SK-N-SH (cell line): ENCODE measurements at places on chromosomes 2 and 18.

DNA sequence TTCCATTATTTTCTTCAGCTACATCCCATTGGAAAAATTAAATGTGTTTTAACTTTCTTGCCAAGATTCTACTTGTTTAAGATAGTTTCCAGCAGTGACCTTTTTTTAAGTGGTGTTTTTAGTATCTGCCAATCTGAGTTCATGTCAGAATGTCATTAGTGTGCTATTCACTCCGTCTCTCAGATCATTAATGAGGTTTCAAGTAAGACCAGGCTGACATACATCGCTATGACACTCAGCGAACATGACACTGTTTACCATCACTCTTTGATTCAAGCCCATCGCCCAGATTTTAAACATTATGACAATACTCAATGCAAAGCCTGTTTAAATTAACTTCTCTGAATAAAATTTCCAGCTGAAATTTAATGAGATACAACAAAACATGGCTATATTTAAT, 272.0 kb upstream of the KYNU start:
- no peaks in the 10 kb centered on the region for H3K36me3 ChIP-seq
- no peak overlapping the region for H3K4me3 ChIP-seq
- no peak overlapping the region for H3K27ac ChIP-seq
- no peaks in the 10 kb centered on the region for H3K27me3 ChIP-seq
- DNase-seq = no peak

GRCh38 chr18:53254265-53254664, 914.3 kb downstream of the DCC start:
- H3K4me1 ChIP-seq = no peaks in the 10 kb centered on the region
- no peak for DNase-seq
- no peaks in the 10 kb centered on the region for H3K27me3 ChIP-seq
- no peaks in the 10 kb centered on the region for H3K36me3 ChIP-seq
- no peak overlapping the region for H3K4me3 ChIP-seq
- H3K27ac ChIP-seq = no peak overlapping the region

DNA sequence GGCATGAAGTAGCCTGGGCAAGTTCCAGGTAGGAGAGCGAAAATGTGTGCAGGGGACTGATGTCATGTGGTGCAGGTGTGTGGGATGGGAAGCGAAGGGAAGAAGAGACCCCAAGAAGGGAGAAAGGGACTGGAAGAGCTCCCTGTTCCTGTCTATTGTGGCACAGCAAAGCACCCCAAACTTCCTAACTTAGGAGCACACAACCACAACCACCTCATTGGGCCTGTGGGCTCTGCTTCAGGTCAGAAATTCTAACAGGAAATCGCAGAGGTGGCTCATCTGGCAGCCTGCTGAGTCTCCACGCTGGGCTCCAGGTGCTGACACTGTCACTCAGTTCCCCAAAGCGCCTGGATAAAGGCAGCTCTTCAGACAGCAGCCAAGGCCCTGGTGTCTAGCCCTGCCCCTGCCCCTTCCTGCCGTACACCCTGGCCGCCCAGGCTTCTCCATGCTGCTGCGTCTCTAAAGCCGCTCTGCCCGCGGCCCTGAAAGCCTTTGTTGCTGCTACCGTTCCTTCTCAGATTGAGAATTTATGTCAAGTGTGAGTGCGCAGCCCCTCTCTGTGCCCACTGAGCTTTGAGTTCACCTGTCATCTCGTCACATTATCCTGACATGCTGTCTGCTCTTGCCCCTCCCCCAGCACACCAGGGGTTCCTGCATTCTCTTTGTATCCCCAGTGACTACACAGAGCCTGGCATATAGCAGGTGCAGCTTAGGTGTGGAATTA, 140.2 kb upstream of the BCL2L11 start:
- no peak for DNase-seq
- no peaks in the 10 kb centered on the region for H3K36me3 ChIP-seq
- H3K27ac ChIP-seq = no peak overlapping the region
- H3K27me3 ChIP-seq = no peaks in the 10 kb centered on the region
- H3K4me3 ChIP-seq = no peak overlapping the region

- H3K4me3 ChIP-seq = no peak overlapping the region
- H3K27ac ChIP-seq = no peak overlapping the region
- H3K27me3 ChIP-seq = no peaks in the 10 kb centered on the region
Measured at GRCh38 chr2:21102356-21102755, 21.4 kb upstream of the TDRD15 start.

- H3K27me3 ChIP-seq = no peaks in the 10 kb centered on the region
- no peak overlapping the region for H3K4me3 ChIP-seq
- no peaks in the 10 kb centered on the region for H3K36me3 ChIP-seq
Measured at GRCh38 chr2:132951008-132951714, 281.2 kb upstream of the LYPD1 start.

DNA sequence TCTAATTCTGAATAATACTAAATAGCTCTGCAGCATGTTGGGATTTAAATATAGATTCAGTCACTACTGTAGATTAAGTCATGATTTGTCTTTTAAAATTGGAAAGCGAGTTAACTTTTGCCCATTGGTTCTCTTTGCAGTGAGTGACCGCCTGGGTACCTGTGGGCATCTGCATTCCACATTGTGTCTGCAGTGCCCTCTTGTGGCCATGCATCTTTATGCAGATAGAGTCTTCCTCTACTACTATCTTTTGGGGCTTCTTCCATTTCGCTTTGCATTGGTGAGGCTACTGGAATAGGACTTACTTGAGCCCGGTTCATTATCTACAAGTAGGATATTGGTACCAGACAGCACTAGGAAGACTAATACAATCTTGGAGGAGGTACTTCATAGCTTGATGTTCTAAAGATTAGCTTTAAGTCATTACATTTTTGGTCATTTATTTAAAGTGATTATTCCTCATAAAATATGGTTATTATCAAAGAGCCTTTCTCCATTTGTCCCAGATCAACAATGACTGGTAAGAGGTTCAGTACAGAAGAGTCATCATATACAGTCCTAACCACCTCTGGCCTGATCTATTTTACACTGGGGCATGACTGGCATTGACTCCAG, 203.0 kb downstream of the SOCS6 start:
- H3K27me3 ChIP-seq = no peaks in the 10 kb centered on the region
- peaks cover 14% of the 10 kb centered on the region for H3K4me1 ChIP-seq
- H3K27ac ChIP-seq = no peak overlapping the region
- peak; percentile 55 for DNase-seq
- H3K36me3 ChIP-seq = no peaks in the 10 kb centered on the region
- H3K4me3 ChIP-seq = no peak overlapping the region

DNA sequence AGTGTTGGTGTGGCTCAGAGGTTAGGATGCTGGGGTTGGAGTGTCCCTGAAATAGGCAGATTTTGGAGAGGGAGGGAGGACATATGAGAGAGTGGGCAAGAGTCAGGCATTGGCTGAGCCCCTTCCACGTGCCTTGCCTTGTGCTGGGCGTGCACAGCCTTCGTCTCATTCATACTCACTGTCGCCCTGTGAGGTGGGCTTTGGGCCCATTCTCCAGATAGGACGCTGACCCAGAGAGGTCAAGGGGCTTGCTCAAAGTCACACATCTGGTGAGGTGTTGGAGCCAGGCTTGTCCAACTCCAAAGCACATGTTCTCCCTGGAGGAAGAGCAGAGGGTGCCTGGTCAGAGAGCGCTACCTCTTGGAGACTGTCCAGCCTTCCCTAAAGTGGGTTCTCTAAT, 166.8 kb downstream of the DYSF start:
- DNase-seq = no peak
- no peak overlapping the region for H3K27ac ChIP-seq
- no peaks in the 10 kb centered on the region for H3K36me3 ChIP-seq
- no peak overlapping the region for H3K4me3 ChIP-seq

- H3K36me3 ChIP-seq = no peaks in the 10 kb centered on the region
- no peak overlapping the region for H3K27ac ChIP-seq
- H3K4me1 ChIP-seq = no peaks in the 10 kb centered on the region
- DNase-seq = no peak
- no peak overlapping the region for H3K4me3 ChIP-seq
Measured at GRCh38 chr18:448116-448790, 52.2 kb downstream of the COLEC12 start.

- H3K36me3 ChIP-seq = no peaks in the 10 kb centered on the region
- H3K4me3 ChIP-seq = no peak overlapping the region
- peaks cover 38% of the 10 kb centered on the region for H3K27me3 ChIP-seq
- no peak overlapping the region for H3K27ac ChIP-seq
- H3K4me1 ChIP-seq = peaks cover 3% of the 10 kb centered on the region; the same call in 1 of the 2 replicates
Measured at GRCh38 chr2:26890341-26891000, 42.5 kb downstream of the DPYSL5 start.

DNA sequence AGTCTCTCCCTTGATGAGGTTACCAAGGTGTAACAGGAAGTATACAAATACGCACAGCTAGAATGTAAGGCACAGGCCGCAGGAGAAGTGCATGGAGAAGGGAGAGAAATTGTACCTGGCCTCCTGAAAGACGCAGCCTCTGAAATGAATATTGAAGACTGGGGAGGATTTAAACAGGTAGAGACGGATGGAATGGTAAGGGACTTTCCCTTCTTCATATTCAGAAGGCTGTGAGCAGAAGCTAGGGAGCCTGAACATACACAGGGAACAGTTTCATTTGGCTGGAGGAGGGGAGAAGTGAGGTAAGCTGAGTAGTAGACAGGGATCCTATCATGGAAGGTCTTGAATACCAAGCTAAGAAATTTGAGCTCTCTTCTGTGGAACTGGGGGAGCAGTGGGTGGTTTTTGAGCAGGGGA, 112.7 kb downstream of the ANKRD44 start:
- H3K27me3 ChIP-seq = no peaks in the 10 kb centered on the region
- DNase-seq = no peak
- H3K36me3 ChIP-seq = no peaks in the 10 kb centered on the region
- H3K27ac ChIP-seq = no peak overlapping the region
- H3K4me1 ChIP-seq = no peaks in the 10 kb centered on the region
- no peak overlapping the region for H3K4me3 ChIP-seq
